ENCODE measurements at places on chromosomes 2 and 18.

GRCh38 chr2:8229546-8229986 lies 452.3 kb upstream of the ID2 start:
- DNase-seq, result peak; percentile 6

- DNase-seq, result no peak
Measured at GRCh38 chr2:84991404-84992160, 20.6 kb downstream of the KCMF1 start.

DNA sequence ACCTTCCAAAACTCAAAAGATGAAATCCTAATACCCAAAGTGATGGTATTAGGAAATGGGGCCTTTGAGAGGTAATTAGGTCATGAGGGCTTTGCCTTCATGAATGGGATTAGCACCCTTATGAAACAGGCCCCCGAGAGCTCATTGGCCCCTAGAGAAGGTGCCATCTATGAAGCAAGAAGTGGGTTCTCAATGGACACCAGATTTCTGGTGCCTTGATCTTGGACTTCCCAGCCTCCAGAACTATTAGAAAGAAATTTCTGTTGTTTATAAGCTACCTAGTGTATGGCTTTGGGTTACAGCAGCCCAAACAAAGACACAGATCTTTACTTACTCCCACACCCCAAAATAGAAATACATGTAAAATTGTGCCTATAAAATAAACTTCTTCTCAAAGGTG lies 45.4 kb downstream of the SOCS6 start:
- DNase-seq, result no peak

DNA sequence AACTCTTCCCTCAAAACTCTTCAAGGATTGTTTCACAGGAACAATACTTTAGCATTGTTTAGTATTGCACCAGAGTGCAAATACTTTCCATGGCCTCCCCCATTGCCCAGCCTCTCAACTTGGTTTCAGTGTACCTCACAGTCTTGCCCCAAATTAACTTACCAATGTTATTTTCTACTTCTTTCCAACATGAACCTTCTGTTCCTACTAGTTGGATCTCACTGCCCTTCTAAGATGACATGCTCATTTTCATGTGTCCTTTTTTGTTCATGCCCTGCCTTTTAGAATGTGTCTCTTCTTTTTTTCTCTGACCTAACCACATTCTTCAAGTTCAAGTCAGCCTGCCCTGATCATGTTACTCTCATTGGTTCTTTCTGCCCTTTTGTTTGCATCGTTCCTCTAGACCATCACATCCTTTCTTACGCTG lies 4.1 kb downstream of the SPATS2L start:
- DNase-seq, result no peak

DNA sequence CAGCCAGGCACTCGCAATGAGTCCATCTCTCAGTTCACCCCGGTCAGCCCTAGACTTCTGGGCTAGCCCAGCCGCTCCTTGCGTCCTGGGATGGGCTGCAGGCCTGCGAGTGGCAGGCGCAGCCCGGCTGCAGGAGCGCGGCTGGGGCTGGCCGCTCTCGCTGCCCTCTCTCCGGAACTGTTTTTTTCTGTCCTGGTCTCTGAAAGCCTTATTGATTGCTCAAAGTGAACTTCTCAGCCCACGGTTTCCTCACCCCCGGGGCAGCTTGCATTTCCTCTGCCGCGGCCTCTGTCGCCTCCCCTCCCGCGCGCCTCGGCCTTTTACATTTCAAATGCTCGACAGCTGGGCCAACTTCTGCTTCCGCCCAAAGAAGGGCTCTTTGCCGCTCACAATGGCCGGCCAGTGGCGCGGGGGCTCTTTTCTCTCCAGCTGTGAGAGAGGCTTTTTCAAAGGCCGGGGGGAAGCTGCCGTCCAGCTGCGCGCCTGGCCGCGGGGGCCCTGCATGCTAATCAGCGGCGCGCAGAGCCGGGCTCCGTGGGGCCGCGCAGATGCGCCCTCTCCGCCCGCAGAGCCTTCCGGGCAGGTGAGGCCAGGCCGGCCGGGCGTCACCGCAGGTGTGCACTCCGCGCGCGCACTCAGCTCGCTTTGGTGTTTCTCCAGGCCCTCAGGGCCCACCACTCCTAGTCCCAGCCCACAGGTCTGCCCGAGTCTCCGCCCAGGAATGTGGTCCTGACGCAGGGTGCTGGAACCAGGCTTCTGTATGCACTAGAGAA lies 513.8 kb downstream of the RNF144A start:
- no peak for DNase-seq

DNA sequence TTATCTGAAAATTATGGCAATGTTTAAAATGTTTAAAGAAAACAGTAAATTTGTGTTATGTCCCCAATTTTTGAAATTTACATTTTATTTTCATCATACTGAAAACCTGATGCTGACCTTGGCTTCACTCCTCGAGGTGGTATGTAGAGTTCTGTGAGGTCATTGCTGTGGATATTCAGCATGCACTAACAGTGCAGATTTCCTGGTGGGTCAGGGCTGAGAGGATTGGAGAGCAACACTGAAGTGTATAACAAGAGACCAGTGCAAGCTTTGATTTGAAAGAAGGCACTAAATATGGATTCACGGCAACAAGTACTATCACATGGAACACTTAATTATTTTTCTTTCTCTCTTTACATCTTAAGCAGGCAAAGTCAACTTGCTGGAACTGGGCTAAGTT lies 134.1 kb downstream of the SLC8A1 start:
- DNase-seq, result no peak

DNA sequence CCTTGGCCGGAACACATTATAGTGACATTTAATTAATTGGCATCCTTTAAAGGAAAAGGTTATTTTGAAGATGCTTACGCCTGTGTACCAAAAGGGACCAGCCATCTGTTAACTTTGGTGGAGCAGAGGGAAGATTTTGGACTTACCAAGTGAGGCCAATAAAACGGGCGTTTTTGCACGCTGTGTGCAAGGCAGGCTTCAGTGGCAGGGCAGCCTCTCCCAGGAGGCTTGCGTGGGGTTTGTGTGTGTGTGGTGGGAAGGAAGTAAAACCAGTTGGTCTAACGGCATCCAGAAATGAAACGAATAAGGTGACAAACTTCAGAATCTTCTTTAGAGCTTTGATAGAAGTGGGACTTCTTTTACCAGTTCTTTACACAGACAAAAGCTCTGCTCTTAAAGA lies 191.7 kb downstream of the PRKCE start:
- no peak for DNase-seq

- DNase-seq, result no peak
Measured at GRCh38 chr18:8895987-8896619, 190.7 kb downstream of the MTCL1 start.

GRCh38 chr2:129205176-129205575 lies 774.3 kb upstream of the RAB6C start:
- no peak for DNase-seq

- DNase-seq, result no peak
Measured at GRCh38 chr2:191384829-191385228, 139.6 kb downstream of the MYO1B start.

GRCh38 chr2:174748948-174749347 lies 15.3 kb downstream of the CHRNA1 start:
- DNase-seq, result peak; percentile 44
